Stimulated activated CD4-positive, alpha-beta T cell treated with anti-CD3 and anti-CD28 coated beads, Interleukin-12 subunit alpha, Interleukin-12 subunit beta, amount 100 ng/mL, for 48 hours (primary cell): ENCODE measurements at places on chromosomes 6 and 20.

GRCh38 chr6:138226700-138227315, 8.5 kb upstream of the PBOV1 start:
- no peak for DNase-seq

GRCh38 chr20:61977419-61977786, 88.3 kb downstream of the TAF4 start:
- DNase-seq: no peak

- DNase-seq: no peak
These were observed 92.4 kb upstream of the EYS start for GRCh38 chr6:65799389-65799788.

DNA sequence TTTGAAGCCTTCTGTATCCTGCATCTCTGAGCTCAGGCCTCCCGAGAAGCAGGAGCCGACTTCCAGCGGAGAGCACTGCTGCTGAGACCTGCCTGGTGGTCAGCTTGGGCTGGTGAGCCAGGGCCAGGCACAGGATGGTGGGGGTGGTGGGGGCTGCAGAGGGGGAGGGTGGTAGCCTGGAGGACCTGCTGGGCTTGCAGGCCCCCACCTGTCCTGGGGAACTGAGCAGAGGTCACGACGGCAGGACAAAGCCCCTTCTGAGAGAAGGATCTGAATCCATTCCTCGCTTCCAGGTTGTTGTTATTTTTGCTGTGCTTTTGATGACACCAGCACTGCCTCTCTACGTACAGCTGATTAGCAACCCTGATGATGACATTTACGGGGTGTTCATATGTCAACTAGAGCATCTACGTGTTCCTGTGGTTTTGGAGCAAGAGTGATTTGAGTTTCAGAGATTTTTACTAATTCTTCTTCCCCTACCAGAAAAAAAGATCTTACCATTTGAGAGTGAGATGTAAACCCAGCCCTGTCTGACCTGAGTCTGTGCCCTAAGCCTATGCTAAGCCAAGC, 35.7 kb upstream of the CD93 start:
- no peak for DNase-seq

- DNase-seq: no peak
These were observed 1.8 kb upstream of the MAP7 start for GRCh38 chr6:136552054-136552453.

DNA sequence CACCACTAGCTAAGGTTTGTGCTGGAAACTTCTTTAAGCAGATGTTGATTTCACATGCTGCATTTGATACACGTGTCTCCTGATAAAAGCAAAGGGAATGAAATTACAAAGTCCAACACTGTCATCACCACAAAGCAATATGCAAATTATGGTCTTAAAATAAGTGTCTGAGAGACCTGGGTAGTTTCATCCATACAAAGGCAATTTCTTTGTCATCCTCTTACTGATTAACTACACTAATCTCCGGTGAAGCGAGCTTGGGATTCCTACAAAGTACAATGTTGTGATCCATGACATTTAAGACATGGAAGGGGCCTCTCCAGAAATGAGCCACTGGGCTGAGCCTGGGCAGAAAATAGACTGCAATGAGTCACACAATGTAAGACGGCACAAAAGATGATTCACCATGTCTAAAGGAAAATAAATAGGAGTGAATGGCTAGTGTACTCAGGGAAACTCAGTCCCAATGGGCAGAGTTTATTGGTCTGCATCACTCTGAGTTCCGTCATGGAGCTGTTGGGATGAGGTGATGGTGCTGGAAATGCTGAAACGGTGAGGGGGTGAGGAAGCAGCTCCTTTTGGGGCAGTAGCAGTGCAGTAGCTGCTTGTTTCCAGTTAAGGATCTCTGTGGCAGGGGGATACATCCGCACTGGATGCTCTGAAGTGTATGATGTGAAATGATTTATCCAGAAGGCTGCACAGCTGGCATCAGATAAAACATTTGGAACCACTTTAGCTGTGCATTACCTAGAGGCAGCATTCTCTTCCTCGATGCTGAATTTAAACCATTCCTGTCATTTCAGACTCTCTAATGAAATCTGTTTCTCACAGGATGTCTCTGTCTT, 103.3 kb downstream of the IBTK start:
- DNase-seq: no peak

- no peak for DNase-seq
These were observed 393.6 kb upstream of the JAG1 start for GRCh38 chr20:11067359-11067758.

- DNase-seq: no peak
These were observed 143.2 kb downstream of the CEBPB start for GRCh38 chr20:50333812-50334211.

- no peak for DNase-seq
These were observed 6.8 kb downstream of the RAB23 start for GRCh38 chr6:57215260-57215659.

- DNase-seq: no peak
These were observed 286.6 kb downstream of the UBE3D start for GRCh38 chr6:82779041-82779440.

DNA sequence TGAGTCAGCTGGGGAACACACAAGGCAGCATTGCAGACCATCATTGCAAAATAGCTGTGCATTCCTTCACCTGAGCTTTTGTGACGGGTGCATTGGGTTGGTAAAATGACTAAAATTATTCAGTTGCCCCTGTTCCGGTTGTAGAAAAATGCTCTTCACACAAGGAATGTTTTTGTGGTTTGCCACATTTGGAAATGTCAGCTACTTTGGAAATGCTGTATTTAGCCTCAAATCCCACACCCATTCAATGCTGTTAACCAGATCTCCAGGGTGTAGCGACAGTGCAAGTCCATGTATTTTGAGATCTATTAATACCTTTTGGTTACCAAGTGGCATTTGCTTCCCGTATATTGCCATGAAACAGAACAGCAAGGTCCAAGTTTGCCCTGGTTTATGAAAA, 201.2 kb downstream of the FOXA2 start:
- DNase-seq: no peak

DNA sequence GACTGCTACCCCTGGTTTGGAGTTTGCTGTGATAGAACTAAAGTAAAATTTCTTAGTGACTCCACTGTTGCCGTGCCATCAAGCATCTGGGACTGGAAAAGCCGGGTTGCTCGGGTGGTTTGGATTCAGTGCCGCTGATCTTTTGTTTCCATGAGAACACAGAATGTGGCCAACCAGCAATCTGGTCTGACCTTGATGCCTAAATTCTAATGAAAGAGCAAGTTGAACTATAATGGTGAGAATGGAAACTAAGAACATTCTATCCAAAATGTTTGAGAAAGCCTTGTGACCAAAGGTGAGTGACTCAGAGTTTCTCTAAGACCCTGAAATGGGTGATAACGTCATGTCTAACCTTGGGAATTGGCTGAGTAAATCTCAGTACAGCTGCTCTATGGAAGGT, 9.9 kb upstream of the PI16 start:
- no peak for DNase-seq

- no peak for DNase-seq
These were observed 98.6 kb upstream of the RNF24 start for GRCh38 chr20:4113615-4114603.

- DNase-seq: no peak
These were observed 59.6 kb upstream of the EMILIN3 start for GRCh38 chr20:41426086-41426830.

DNA sequence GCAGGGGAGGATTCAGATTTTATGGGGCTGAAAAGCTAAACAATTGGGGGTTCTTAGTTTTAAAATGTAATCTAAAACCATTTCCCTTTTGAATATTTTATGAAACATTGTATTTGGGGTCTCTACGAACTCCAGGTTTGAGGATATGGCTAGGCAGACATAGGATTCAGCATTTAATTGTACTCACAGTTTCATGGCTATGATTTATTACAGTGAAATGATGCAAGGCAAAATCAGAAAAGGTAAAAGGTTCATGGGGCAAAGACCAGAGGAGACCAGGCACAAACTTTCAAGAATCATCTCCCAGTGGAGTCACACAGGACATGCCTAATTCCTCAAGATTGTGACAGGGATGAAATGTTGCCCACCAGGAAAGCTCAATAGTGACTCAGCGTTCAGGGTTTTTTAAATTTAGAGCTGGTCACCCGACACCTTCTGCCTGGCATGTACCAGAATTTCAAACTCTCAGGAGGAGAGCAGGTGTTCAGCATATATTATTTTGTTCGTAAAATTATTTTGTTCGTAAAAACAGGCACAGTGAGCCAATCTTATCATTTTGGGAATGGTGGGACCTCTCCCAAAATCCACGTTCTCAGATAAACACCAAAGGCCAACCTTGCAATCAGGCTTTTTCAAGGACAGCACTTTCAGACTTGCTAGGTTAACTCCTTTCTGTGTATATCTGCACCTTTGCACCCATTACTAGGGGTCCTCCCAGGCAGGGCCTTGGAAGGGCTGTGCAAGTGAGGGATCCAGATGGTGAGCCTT, 270.3 kb downstream of the NKAIN2 start:
- no peak for DNase-seq

DNA sequence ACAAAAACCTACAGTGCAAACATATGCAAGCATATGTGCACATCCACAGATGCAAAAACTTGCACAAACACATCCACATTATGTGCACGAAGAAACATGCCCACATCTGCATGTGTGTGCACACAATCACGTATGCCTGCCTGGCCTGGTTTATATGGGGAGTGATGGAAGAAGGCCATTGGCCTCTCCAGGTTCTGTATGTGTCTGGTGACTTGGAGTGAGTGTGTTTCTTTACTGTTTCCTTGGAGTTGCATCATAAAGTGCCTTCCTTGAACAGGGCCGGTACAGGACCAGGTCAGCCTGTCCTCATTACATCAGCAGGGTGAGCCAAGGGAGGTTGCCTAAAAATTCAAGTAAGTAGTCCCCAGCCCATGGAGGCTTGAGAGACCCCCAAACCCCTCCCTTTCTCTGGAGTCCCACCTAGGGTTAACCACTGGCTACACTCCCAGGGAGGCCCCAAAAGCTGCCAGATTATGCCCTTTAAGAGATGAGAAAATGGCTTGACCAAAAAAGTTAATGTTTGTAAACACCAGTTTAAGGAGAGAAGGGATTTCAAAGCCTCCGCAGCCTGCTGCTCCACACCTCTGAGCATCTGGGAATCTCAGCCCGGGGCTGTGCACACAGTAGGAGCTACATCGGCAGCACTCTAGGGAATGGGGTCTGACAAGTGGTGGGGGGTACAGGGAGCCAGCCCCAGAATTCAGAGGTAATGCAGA, 140.8 kb downstream of the VEGFA start:
- DNase-seq: no peak
